Stimulated activated CD4-positive, alpha-beta T cell treated with anti-CD3 and anti-CD28 coated beads, Interleukin-15, amount 100 ng/mL, for 1 hour (primary cell): ENCODE measurements at places on chromosomes 5 and 9.

GRCh38 chr5:63398346-63398745 is 563.9 kb downstream of the HTR1A start:
- no peak for DNase-seq

- no peak for DNase-seq
Measured at GRCh38 chr5:107213025-107213424, 457.7 kb downstream of the EFNA5 start.

DNA sequence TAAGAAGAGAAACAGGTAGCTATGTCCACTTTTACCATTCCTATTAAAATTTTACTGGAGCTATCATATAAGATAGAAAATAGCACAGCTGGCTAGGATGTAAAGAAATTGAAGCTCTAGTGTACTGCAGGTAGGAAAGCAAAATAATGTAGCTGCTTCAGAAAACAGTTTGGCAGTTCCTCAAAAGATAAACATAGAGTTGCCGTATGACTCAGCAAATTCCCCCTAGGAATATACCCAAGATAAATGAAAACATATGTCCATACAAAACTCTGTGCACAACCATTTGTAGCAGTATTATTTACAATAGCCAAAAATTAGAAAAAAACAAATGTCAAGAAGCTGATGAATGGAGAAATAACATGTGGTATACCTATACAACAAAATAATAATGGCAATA is 64.6 kb upstream of the SHISAL2B start:
- no peak for DNase-seq

DNA sequence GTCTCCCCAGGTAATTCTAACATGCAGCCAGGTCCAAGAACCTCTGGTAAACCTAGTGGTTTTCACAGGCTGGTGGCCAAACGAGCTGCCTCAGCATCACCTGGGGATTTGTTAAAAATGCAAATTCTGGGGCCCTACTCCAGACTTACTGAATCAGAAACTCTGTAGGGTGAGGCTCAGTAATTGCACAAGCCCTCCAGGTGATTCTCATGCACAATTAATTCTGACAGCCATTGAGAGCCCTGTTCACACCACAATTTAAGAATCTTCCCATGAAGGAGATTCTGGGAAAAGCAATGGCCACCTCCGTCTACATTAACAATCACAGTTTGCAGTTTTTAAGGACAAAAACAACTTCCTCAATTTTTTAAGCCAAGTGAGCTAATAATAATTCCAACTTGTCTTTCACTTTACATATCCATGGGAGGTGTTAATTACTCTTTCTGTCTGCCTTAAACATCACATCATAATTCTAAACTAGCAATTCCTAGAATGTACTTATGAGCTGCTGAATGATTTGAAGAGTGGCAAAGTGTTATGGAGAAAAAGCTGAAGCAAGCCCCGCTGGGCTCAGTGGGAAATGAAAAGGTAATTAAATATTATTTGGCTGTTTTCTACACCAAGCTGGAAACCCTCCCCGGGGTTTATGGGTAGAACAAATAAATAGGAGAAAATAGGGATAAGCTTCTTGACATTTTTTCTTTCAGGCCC is 70.0 kb downstream of the GLDC start:
- DNase-seq, result no peak

- DNase-seq, result no peak
Measured at GRCh38 chr5:141382469-141383294, at the start of gene PCDHGA7. PCDHGA7 (plus strand) TSS chr5:141382742; CDS start chr5:141382900, 158 bp downstream.

DNA sequence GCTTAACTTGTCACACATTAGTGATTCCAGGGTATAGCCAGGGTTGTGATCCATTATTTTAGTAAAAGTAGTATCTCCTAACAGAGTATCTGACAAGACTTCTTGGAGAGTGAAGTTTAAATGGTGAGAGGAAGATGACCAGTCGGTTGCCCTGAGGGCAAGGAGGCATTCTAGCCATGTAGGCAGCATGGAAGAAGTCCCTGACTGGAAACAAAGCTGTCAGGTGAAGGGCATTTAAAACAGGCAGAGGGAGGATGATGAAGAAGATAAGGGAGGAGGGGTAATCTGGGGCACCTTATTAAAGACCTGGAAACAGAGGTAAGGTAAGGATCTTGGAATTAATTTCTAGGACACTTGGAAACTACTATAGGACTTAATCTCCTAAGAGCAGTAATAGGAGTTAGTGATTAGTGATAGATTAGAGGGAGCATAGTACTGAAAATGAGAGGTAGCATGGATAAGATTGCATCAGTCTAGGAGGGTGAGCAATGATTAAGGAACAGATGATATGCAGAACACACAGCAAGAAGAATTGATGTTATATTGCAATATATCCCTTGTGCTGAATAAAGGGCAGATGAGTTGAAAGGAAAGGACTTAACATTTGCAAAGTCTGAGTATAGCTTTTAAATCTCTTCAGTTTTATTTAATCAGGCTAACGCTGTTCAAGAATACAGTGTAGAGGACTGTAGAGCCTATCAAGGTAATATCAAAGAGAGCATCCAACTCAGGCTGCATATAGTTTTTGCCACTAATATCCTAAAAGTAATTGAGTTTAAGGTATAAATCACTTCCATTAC is 9.6 kb downstream of the KIF2A start:
- DNase-seq, result no peak

DNA sequence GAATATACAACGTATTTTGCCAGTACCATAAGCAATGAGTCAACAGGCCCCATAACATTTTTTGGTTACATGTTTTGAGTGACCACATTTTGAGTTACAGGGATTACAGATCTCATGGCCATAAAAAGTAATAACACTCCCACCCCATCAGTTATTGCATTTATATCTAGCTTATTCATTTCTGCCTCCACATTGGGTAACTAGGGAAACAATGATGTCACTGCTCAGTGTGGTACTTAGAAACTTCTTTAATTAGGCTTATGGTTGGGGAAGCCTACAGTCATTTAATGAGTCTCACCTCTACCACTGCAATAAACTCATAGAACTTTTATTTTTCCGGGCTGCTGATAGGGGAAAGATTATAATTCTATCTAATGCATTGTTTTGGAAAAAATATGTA is 39.9 kb upstream of the SMIM15 start:
- DNase-seq, result no peak

DNA sequence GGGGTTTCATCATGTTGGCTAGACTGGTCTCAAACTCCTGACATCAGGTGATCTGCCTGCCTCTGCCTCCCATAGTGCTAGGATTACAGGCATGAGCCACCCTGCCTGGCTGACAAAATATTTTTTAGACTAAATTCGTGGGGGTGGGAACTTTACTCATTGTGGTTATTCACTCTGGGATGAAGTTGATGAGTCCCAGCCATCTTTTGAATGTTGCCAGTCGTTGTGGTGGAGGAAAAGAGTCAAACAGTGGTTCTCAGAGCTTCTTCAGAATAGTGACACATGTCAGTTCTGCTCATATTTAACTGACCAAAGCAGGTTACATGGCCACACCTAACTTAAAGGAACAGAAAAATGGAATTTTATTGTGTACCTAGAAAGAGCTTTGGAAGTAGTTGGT is 6.9 kb downstream of the SREK1 start:
- no peak for DNase-seq

GRCh38 chr5:32852535-32852934 is 141.4 kb downstream of the NPR3 start:
- DNase-seq, result no peak

GRCh38 chr5:16480821-16481538 is 15.4 kb upstream of the ZNF622 start:
- no peak for DNase-seq

DNA sequence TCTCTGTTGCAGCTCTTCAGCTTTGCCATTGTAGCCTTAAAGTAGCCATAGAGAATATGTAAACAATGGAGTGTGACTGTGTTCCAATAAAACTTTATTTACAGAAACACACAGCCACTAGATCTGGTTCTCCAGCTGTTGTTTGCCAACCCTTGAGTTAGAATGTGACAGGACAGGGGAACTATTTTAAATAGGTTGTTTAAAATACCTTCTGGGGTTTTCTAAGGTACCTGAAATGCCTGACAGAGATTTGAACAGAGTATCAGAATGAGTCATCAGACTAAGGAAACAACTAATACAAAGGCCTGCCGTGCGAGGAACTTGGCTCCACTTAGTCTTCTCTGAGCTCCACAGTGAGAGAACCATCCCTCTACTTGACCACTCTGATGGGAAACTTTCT is 85.4 kb downstream of the HSD17B4 start:
- DNase-seq, result no peak

DNA sequence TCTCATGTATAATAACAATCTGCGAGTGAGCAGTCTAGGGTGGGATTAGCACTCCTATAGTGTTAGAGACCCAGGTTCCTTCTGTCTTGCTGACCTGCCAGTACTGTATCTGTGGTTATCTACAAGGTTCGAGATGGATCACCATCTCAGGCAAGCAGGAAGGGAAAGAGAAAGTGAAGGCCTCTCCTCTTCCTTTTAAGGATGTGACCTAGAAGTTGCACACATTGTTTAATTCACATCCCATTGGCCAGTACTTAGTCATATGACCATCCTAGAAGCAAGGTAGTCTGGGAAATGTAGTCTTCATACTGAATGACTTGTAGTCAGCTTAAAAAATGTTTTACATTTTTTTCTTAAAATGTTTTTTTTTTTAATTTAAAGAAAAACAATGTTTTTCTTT is 168.6 kb downstream of the CARTPT start:
- no peak for DNase-seq

GRCh38 chr5:66540078-66540477 is 56.1 kb upstream of the MAST4 start:
- no peak for DNase-seq

DNA sequence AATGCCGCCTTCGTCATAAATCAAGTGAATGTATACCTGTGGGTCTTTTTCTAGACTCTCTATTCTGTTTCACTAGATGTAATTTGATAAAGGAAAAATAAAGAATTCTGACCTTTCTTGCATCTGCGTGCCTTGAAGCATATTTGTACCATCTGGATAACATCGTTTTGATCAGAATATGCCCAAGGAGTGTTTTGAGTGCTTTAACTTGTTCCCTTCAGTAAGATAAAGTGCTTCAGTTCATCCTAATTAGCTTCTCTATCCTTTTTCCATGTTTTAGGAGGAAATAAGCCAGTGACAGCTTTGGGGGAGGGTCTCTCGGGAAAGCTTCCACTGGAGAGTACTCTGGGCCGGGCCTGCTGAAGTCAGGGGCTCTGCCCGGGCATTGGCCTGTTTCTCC is 113.5 kb upstream of the DAP start:
- DNase-seq, result no peak

GRCh38 chr9:94927762-94928670 is 201.5 kb downstream of the AOPEP start:
- no peak for DNase-seq

DNA sequence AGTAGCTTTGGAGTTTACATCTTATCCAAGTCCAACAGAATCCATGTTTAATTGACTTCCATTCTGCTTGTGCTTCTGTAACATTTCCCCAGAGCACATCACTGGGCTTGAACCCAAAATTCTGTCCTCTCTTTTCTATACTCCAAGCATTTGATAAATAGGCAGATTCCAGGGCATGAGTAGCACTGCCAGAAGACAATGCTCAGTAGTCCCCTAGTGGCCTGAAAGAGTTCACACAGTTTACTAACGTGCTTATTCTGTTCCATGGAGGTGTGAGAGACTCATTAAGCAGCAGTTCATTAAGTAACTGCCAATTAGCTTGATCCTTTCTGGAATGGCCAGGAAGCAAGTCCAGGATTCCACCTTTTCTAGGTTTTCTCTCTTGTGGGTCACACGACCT is 9.4 kb upstream of the GABRA6 start:
- DNase-seq, result no peak

GRCh38 chr9:133613432-133613831 is 4.2 kb upstream of the FAM163B start:
- no peak for DNase-seq

- no peak for DNase-seq
Measured at GRCh38 chr9:84754881-84755280, 85.4 kb downstream of the NTRK2 start.

DNA sequence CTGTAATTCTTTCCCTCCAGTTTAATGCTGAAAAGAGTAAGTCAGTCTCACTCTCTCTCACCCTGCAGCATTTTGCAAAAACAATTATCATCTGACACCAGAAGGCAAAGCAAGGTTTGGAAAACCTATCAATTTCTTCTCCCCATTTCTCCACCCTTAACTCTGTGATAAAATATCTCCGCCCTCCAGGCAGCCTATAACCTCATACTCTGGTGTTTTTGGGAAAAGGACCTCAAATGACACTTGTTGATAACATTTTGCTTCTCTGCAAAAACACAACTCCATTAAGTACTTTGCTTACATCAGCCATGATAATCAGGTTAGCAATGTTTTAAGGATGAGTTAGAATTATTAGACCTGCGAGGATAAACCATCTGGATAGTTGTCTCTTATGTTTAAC is 2.3 kb downstream of the ANKH start:
- no peak for DNase-seq

DNA sequence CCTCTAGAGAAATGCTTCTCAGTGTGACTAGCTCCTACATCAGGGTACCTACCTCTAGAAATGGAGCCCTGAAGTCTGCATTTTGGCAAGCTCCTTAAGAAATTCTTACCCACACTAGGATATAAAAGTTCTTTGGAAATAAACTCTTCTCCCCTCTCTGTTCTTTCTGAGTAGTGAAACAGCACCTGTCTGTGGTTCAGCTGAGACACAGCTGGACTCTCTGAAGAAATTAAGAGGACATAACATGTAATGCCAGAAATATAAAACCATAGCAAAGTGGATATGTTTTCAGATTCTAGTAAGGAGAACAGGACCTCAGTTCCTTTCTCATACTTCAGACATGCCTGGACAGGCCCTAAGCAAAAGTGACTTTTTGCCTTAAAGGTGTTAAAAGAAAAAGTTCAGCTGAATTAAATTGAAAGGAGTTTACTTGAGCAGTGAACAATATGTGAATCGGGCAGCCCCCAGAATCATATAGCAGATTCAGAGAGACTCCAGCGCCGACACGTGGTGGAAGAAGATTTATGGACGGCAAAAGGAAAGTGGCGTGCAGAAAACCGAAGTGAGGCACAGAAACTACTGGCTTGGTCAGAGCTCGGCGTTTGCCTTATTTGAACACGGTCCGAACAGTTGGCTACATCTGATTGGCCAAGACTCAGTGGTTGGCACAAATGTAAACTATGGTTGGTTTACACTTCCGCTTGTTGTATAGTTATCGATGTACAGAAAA is 64.5 kb downstream of the PRKACG start:
- DNase-seq, result no peak

GRCh38 chr5:136193322-136193935 is 467 bp upstream of the SMIM32 start:
- no peak for DNase-seq

DNA sequence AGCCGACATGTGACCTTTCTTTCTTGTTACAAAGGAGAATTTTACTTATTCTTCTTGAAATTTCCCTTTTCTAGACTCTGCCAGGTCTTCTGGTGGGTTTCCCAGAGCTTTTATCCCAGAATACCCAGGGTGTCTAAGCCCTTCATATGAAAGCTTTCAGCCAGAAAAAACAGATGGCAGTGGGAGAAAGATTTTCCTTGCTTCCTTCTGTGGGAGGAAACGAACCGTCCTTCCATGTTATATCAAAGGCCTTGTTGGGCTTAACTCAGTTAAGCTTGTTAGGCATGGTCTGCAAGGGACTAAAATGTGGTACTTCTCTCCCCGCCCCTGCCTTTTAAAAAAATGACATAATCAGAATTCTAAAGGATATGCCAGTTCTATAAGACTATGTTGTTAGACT is 47.5 kb downstream of the SPATA31D1 start:
- no peak for DNase-seq

GRCh38 chr5:122967085-122967484 is 69.4 kb downstream of the PPIC start:
- DNase-seq, result no peak
